ENCODE measurements at places on chromosomes 16 and 17.

GRCh38 chr17:17305281-17305801, 2.2 kb downstream of the NT5M start:
- peak; percentile 77 for DNase-seq

- peak; percentile 13 for DNase-seq
Measured at GRCh38 chr17:42459256-42459800, 650 bp downstream of the ATP6V0A1 start.

DNA sequence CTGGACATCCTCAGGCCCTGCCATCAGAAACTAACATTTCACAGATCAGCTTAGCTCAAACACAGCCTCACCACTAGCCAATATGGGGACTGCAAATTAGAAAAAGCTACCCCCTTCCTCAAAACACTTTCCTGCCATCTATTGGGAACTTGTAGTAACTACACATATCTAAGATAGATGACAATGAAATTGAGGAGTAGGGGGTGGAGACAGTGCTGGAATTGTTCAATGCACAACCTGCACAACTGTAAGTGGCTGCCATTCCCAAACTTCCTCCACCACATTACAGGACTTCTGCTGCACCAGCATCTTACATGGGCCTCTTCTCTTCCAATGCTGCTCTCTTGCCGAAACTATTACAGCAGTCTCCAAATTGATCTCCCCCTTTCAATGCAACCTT, 21.9 kb downstream of the AIPL1 start:
- DNase-seq: peak; percentile 12

GRCh38 chr17:48994549-48995303, 2.5 kb upstream of the IGF2BP1 start:
- DNase-seq: no peak

DNA sequence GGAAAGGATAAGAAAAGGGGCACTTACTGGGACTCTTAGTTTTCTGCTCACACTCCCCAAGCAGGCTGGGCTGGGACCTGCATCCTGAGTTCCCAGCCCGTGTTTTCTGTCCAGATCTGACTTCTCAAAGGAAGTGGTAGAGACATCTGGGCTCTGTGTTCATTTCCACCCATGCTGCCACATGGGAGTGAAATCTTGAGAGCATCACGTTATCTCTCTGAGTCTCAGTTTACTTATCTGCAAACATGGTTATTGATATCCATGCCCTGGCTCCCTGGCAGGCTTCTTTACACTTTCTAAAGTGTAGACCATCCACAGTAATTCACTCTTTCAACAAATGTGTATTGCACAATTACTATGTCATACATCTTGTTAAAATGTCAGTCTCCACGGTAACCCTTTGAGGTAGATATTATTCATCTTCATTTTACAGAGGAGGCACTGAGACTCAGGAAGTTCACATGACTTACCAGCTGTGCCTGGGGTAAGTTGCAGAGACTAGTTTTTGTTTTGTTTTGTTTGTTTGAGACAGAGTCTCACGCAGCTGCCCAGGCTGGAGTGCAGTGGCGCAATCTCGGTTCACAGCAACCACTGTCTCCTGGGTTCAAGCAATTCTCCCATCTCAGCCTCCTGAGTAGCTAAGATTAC, 3.4 kb downstream of the ZNF688 start:
- peak; percentile 79 for DNase-seq

DNA sequence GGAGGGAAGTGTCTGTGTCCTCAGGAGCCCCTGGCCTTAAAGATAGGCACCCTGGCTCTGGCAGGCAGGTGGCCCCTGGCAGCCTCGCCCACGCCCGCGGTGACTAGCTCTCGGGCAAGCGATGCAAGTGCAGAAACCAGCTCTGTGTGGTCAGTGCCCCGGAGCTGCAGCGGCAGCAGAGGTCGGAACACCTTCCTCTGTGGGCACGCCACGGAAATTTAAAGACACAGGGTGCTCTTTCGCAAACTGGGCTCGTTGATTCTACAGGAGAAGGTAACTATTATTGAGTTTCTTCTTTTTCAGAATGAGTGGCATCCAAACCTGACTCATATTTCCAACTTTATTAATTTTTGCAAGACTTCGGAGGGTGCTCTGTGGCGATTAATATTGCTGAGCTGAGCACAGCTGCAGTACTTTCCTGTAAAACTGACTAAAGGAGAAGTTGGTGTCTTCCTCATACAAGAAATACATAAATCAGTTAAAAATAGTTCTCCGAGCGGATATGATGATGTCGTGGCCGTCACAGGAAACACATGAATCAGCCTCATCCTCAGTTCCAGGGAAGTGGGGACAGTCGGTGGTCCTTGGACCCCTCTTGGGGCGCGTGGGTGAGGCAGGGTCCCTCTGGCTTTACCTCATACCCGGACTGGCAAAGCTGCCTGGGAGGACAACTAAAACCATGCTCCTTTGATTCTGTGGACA, 120.2 kb downstream of the METRNL start:
- DNase-seq: peak; percentile 57

DNA sequence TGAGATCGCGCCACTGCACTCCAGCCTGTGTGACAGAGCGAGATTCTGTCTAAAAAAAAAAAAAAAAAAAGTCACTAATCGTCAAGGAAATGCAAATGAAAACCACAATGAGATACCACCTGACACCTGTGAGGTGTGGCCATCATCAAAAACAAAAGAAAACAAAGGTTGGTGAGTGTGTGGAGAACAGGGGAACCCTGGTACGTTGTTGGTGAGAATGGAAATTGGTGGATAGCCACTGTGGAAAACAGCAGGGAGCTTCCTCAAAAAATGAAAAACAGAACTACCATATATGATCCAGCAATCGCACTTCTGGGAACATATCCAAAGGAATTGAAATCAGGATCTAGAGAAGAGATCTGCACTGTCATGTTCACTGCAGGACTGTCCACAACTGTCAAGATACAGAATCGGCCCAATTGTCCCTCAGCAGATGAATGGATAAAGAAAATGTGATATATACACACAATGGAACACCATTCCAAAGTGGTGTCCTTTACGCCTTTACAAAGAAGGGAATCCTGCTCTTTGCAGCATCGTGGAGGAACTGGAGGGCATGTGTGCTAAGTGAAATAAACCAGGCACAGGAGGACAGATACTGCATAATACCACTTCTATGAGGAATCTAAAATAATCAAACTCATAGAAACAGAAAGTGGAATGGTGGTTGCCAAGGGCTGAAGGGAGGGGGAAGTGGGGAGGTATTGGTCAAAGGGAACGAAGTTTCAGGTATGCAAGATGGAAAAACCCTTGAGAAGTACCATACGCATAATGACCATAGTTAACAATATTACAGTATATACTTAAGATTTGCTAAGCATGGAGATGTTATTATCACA, 63.5 kb upstream of the PLCG2 start:
- peak; percentile 78 for DNase-seq

GRCh38 chr16:57538235-57538721, 1.9 kb upstream of the CCDC102A start:
- DNase-seq: peak; percentile 19

DNA sequence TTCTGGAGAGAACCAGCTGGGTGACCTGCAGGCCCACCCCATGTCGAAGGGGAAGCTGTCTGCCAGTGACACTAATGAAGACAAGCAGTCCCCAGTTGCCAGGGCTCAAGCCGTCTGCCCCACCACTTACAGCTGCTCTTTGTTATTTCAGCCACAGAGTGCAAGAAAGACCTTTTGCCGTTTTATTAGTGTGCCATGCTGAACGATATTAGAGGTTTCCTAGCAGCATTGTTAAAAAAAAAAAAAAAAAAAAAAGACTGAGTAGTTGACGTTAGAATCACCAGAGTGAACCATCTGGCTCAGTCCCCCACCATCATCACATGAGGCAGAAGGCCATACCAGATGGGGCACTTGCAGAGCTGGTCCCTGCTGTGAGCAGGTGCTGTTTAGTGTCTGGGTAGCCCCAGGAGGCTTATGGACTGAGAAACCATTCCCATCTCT, 26.5 kb upstream of the SLC39A11 start:
- DNase-seq: no peak

DNA sequence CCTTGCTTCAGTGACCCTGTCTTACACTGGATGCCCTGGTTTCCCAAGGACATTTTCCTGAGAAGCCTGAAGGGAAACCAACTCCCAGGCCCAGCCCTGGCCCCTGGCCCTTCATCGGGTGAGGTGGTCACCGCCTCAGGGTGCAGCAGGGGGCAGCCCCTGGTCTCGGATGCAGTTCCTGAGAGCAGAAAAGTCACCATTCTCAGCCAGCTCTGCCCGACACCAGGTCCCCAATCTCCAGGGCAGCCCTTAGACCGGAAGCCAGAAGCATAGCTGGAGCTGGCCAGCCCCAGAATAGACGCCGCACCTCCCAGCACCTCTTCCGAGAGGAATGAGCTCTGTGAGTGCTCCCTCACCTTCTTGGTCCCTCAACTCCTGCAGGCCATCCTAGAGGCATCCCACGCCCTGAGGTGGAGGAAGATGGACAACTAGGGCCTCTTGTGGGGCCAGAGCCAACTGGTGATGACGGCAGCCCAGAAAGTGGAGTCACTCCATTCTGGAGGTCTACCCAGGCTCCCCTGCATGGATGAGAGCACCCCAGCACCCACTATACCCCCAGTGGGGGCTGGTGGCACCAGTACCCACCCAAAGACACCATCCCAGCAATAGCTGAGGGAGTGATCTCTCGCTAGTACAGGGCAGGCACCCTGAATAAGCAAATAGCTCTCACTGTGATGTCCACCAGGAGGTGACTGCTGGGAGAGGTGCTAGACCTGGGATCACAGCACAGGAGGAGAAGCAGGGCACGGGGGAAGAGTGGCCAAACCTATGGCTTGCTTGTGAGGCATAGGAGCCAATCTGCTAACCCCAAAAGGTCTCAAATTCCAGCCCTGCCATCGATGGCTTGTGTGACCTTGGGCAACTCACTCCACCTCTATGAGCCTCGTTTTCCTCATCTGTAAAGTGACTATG, 56.2 kb downstream of the TK2 start:
- no peak for DNase-seq

DNA sequence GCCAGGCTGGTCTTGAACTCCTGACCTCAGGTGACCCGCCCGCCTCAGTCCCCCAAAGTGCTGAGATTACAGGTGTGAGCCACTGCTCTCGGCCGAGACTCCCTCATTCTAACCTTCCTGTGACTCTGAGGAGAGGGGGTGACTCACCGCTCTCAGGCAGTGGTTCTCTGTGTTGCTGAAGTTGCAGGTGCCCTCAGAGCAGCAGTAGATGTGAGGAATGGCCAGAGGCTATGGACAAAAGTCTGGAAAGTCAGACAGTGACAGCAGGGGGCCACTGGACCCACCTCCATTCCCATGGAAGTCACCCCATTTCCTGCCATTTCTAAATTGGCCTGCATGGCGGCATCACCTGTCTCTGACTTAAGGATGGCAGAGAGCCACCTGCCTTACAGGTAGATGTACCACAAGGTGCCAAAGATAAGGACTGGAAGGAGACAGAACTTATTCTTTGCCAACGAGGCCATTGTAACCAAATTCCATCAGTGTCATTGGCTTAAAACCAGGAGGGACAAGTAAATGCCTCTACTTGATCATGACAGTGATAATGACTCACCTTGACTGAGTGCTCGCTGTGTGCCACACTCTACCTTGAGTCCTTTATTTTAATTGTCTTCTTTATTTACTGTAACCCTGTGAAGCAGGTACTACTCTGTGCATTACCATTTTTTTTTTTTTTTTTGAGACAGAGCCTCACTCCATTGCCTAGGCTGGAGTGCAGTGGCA, 15.3 kb upstream of the CNOT1 start:
- no peak for DNase-seq

GRCh38 chr17:10067446-10068143, 130.8 kb downstream of the GAS7 start:
- no peak for DNase-seq

DNA sequence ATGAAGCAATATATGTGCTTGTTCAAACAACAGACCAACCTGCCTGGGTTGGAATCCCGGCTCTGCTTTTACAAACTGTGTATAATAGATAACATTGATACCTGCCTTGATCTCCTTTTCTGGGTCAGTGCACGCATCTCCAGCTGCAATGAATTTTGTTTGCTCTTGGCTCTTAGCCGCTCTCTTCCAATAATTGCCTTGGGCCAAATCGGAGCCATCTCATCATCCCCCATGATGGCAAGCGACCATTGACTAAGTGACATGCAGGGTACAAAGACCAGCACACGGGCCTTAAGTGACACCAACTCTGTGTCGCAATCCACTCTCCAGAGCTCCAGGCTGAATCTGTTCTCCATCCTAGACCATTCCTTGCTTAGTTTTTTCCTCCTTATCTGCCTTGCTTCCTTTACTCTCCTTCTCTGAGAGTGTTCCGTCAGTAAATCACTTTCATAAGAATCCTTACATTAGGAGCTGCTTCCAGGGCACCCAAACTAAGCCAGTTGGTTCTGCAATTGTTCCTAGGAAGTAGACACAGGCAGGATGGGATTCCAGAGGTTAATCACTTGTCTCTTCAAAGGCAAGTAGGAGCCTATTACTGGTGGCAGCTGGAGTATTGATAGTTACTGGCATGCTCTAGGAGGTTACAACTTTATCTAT, 134.2 kb downstream of the ABCA8 start:
- DNase-seq: no peak

DNA sequence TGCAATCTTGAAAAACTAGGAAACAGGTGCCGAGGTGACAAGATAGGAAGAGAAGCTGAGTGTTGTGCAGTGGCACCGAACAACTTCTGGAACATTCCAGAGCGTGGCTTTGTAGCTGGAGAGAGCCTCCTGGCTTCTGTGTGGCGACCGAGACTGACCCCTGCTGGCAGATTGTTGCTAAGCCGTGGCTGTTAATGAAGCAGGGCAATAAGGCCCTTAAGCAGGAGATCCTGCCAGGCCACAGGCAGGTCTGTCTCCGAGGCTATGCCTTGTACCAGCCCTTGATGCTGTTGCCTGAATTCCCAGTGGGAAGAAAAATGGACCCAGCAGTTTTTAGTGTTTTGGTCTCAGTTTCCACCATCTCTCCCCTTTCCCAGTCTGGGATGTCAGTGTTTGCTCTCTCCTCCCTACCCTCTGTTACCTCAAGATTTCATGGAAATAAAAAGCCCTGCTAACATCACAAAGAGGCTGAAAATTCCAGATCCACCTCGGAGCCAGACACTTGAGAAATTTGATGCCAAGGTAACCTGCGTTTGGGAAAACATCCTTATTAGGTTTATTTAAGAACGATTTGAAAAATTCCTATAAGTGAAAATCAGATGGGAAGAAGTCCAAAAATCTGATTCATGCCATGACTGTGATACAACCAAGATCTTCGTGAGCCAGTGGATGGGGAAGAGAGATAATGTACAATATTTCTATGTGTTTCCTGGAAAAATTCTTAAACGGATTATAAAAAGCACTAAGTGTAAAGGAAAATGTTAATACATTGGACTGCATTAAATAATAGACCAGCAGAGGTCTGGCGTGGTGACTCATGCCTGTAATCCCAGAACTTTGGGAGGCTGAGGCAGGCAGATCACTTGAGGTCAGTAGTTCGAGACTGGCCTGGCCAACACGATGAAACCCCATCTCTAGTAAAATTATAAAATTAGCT, 265.1 kb downstream of the PRKCA start:
- DNase-seq: peak; percentile 79
